ENCODE measurements at places on chromosomes 16 and 17.

DNA sequence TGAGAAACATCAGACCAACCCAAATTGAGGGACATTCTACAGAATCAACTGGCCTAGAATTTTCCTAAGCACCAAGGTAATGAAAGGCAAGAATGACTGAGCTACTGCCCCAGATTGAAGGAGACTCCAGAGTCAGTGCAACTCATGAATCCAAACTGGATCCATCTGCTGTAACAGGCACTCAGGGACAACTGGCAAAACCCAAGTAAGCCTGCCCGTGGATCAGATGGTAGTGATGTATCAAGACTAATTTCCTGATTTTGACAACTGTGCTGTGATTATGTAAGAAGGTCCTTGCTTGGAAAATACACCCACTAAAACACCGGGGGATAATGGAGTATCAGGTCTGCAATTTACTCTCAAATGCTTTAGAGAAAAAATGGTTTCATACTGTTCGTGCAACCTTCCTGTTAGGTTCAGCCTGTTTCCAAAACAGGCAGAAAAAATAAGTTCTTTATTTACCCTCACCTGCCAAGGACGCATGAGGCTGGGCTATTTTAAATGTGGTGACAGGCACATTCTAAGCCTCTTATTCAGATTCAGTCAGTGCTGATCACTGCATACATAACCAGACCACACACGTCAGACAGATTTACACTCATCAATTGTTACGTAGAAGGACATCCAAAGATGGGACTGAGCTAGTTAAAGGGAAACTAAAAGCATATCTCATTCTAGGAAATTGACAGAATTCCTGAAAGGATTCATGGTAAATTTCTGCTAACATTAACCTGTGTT lies 7.0 kb downstream of the MBTPS1 start:
- no peak for DNase-seq

GRCh38 chr17:63837962-63838600 lies 4.4 kb downstream of the SMARCD2 start:
- DNase-seq = no peak

DNA sequence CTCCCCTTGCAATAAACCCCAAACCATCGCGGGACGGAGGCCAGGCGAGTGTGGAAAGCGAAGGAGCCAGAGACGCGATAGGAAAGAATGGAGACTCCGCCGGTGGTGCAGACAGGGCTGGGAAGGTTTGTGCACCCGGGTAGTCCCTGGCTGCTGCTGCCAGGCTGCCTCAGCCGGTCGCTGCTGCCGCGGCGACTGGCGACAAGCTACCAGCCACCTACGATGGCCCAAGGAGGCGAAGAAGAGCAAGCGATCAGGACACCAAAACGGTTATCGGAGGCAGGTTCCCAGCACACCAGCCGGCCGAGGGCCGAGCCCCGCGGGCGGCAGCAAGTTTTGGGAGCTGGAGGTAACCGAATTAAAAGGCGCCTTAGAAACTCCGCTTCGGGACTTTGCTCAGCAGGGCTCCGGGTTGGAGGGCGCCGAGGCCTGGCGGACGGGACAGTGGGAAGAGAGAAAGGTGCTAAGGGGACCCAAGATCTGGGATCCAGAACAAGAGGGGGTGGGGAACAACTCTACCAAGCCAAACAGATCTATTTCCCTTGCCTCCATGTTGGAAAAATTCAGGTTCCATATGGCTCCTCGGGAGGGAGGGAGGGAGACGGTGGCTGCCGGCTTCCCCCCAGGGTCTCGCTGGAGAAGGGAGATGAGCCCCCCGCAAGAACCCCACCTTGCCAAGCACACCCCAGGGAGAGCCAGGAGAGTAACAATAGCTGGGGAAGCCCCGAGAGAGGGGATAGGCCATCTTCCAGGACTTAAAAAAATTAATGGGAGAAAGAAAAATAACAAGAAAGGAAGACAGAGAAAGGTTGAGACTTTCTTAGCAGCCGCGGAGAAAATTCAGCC lies 9.7 kb upstream of the HOXB2 start:
- DNase-seq = no peak

- DNase-seq = no peak
Measured at GRCh38 chr16:88415713-88416323, 33.1 kb downstream of the ZNF469 start.

GRCh38 chr17:57158325-57158724 lies 73.3 kb downstream of the AKAP1 start:
- no peak for DNase-seq

GRCh38 chr16:85157813-85158742 lies 45.8 kb upstream of the CIBAR2 start:
- peak; percentile 65 for DNase-seq

DNA sequence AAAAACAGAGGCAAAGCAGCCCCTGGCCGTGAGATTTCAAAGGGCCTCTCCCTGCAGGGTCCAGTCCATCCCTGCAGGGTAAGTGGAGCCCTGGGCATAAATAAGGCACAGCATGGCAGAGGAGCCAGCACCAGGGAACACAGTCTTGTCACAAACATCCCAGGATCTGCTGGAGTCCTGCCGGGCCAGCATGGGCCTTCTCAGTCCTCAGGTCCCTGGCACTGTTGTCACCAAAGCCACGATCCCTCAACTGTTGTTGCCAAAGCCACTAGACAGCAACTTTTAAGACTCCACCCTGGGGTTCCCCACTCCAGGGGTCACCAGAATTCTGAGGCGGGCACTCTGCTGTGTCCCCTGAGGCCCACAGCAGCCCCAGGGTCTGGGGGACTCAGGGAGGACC lies 47.8 kb upstream of the BAHCC1 start:
- no peak for DNase-seq

DNA sequence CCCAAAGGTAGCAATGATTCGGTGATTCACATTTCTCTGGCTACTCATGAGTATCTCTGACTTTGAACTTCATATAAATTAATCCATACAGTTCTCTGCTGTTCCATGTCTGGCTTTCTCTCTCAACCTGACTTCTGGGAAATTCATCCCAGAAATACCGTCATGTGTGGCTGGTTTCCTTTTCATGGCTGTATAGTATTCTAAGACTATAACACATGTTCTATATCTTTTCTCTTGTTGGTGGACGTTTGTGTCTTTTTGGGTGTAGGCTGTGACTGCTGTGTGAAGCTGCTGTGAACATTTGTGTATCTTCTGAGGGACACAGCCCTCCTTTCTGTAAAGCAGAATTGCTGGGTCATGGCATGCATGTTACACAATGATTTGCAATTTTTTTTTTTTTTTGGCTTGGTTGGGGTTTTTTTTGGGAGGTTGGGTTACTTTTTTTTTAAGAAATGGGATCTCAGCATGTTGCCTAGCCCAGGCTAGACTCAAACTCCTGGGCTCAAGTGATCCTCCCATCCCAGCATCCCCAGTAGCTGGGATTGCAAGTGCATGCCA lies 6.3 kb downstream of the TTYH2 start:
- no peak for DNase-seq

- no peak for DNase-seq
Measured at GRCh38 chr17:38498353-38498752, 70.1 kb downstream of the ARHGAP23 start.

- no peak for DNase-seq
Measured at GRCh38 chr17:48192321-48192731, 84.8 kb downstream of the SNX11 start.

DNA sequence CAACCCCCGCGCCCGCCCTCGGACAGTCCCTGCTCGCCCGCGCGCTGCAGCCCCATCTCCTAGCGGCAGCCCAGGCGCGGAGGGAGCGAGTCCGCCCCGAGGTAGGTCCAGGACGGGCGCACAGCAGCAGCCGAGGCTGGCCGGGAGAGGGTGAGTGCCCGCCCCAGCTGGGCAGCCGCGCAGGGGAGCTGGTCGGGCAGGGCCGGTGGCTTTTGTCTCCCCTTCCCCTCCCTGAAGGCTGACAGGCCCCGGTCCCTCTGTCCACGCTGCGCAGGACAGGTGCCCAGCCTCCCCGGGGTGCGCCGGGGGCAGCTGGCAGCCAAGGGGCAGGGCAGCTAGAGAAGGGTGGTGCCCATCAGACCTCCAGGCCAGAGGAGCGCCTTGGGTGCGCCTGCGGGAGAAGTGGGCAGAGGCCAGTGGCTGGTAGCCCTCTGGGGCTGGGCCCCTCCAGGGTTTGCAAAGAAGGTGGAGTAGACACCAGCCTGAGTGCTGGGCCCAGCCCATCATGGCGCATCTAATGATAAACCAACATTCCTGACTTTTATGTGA lies 278 bp downstream of the ITGB4 start:
- DNase-seq = no peak

DNA sequence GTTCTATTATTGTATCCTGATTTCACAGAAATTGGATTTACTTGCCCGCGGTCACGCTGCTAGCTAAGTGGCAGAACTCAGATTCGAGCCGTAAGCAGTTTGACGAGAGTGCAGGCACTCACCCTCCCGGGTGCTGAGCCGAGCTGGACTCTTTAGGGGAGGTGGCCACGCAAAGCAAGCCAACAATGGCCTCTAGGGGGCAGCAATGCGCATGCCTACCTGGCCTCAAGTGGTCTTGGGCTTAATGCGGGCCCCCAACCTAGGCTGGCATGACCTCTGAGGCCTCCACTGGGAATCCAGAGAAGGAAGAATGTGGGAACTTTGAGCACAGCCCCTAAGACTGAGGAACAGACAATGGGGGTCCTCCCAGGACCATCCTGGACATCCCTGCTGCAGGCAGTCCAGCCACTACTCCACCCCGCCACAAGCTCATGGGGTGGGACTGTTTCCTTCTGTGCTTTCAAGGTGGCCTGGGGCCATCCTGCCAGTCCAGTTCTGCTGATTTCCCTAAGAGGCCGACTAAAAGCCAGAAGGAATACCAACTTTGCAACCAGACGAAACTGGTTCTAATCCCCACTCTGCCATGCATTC lies 276.5 kb downstream of the XYLT1 start:
- peak; percentile 86 for DNase-seq

GRCh38 chr16:8819411-8820034 lies 21.9 kb downstream of the PMM2 start:
- DNase-seq = no peak

DNA sequence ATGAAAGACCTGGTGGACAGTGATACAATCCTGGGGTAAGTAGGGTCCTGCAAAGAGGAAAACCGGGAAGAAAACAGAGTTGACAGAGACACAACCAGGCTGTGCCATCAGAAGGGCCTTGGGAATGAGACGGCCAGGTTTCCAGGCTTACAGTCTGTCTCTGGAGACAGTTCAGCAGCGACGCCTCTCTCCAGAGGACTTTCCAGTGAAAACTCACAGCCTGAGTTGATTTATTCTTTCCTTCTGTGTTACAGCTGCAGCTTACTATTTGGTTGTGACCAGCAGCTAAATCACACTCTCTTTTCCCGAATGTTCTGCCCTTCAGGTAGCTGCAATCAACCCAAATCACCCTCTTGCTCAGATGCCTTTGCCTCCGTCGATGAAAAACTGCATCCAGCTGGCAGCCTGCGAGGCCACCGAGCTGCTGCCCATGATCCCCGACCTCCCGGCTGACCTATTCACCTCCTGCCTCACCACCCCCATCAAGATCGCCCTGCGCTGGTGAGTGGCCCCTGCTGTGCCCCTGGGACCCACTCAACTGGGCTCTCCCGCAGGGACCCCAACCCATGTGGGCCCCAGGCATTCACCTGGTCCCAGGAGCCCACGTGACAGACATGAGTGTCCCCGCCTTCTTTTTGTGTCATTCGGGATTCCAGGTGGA lies 209.2 kb downstream of the RPTOR start:
- no peak for DNase-seq

- DNase-seq = no peak
Measured at GRCh38 chr16:29854520-29855100, 8.4 kb downstream of the CDIPT start.

DNA sequence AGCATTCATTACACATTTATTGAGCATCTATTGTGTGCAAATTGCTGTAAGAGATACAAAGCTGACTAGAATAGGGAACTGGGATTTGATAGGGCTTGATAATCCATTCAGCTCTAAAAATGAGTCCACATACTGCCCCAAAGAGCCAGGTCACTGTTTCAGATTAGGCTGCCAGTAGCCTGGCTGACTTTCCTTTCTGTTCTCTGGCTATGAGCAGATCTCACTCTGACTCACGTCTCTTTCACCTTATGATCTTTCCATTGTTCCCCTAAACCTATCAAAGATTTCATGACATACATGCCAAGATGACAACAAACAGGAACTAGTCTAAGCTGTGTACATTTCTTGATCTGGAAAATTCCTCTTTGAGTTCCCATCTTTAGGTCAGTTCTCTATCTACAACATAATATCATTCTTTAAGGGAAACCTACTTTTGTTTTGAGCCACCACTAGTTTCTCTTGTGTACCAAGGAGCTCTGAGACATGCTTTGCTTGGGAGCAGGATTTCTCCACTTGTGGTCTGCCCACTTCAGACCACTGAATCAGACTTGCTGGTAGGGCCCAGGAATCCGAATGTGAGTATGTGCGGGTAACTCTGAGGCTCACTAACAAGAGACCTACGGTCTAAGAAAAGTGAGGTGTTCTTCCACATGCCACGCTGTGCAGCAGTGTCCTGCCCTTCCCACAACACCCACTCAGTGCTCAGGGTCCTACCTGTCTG lies 40.9 kb upstream of the ICAM2 start:
- no peak for DNase-seq

GRCh38 chr17:263271-263670 lies 81.8 kb upstream of the DOC2B start:
- DNase-seq = no peak

Data from activated CD4-positive, alpha-beta T cell treated with anti-CD3 and anti-CD28 coated beads, Interleukin-2, amount 10 ng/mL, durations not matched to agents 24 days and 14 days (primary cell).